ENCODE measurements at places on chromosomes 5 and 9. TPM values are rescaled to one million over a fixed set of nuclear protein-coding genes. Genes with fewer than 3 reads are reported as not detected.
A peak's percentile ranks its signal among the peaks of the same experiment; 100 is the strongest.

DNA sequence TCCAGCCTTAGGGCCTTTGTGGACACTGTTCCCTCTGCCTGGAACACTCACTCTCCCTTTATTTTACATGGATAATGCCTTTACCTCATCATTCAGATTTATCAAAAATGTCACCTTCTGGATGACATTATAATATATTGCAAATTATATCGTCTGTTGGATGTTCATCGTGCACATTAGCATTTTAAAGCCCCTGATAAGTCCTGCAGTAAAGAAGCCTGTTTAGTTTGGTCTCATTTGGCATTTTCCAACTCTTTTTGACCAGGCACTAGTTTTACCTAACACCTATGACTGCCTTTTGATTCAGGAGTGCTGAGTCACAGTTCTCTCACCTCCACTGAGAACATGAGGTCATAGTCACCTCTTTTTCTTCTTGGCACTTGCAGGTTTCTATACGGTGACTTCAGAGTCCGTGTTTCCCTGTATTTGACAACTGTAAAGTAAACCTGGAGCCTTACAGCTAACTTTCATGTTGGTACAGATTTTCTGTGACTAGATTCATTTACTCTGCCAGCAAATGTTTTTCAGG, 57.7 kb upstream of the STC2 start:
- no peak for DNase-seq

DNA sequence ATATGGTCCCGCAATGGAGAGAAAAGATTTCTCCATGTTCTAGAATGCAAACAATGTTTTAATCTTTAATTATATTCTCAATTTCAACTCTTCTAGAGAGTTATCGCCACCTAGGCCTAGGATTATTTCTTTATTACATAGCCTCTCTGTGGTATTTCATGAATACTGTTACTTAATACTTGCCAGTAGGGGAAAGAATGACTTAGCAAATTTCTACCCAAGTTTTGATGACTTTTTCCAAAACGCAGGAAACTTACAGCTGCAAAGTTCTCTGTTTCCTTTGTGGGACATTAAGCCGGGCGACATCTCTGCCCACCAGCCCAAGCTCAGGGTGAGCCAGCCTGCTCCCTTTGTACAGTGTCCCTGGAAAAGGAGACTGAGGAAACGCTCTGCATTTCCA, 73.8 kb downstream of the MED27 start:
- DNase-seq: no peak

DNA sequence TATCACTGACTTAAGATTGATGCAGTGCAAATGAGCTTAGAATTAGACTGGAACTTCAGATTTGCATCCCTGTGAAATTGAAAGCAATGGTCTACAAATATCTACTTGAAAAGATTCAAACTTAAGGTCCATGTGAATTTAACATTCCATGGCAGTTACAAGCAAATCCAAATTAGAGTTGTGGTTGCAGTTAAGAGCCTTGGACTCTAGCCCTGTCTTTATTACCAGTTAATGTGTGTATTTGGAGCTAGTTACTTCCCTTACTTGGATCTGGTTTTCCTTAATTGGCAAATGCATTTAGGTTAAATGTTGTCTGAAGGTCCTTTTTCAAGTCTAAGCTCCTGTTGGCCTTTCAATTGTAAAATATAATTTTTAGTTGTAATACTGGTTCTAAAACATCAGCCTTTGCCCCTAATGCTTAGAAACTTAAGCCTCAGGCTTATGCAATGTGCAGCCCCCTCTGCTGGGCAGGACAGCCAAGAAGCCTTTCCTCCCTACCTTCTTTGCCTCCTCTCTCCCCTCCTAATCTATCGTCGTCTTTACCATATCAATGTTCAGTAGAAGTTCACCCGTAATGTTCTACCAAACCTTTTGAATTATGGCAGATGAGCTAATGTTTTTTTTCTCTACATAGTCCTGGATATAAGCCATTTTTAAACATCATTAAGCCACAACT, 59.5 kb downstream of the ERMP1 start:
- peak; percentile 30 for DNase-seq

- no peak for DNase-seq
Measured at GRCh38 chr9:105881021-105881420, 186.7 kb downstream of the TMEM38B start.

- DNase-seq: no peak
Measured at GRCh38 chr9:100725371-100725770, 147.5 kb downstream of the CAVIN4 start.

- DNase-seq: no peak
Measured at GRCh38 chr5:36355516-36355915, 53.8 kb upstream of the RANBP3L start.

GRCh38 chr9:108234811-108235210, 621.0 kb downstream of the ACTL7B start:
- no peak for DNase-seq

- DNase-seq: no peak
Measured at GRCh38 chr5:131671409-131671808, 36.4 kb upstream of the RAPGEF6 start.

DNA sequence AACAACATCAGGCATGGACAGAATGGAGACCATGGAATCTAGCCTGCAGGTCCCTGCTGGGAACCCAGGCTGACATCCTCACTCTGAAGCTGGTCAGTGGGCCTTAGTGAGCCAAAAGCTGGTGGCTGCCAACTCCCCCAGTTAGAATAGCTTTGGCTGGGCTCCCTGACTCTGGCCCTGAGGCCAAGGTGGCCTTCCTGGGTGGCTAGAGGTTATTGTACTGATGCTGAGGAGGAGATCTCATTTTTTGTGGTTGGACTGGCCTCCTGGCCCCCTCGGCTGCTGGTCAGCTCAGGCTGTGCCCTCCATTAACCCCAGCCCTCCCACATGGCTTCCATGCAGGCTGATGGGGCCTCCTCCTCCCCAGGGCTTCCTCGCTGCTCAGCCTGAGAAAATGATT, 101.2 kb upstream of the PANK3 start:
- DNase-seq: no peak

DNA sequence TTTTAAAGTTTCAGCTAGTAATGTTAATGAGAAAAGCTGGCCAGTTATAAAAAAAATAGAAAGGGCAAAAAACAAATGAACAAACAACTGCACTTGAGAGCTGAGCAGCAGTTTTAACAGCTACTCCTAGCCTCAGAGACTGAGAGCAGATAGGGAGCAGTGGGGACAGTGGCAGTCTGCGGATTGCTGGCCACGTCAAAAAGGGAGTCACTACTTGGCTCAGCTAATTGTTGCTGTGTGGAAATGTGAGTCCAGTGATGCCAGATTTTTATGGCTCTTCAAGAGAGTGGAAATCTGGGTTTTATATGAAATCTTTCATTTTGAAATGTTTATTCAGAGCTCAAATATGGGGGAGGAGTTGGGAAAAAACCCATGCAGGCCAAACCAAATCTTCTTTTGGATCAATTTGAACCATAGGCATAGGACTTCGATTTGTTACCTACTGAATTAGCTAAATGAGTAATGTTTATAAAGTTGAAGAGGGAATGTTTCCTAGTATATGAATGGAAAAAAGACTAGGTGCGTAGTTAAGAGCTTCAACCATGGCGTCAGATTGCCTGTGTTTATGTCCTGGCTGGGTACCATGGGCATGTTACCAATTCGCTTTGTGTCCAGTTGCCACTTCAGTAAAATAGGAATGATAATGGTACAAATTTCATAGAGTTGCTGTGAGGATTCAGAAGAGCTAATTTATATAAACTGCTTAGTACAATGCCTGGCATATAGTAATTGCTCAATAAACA, 102.1 kb downstream of the PAM start:
- DNase-seq: no peak

DNA sequence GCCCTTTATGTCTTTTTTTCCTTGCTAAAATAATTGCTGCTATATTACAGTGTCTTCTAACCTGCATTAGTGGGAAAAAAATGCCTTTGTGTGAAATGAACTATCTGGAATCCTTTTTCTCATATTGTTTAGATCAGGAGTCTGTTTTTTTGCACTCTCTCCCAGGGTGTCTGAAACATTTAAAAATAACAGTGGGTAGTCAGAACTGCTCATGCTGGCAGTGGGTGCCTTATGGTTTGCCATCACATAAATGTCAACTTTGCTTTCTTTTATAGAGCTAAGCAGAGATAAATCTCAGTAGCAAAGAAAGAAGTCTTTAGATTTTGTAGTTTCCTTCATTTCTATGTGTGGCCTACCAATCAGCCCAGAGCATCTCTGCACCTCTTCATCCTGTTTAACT, 347.8 kb upstream of the RGMB start:
- DNase-seq: no peak

DNA sequence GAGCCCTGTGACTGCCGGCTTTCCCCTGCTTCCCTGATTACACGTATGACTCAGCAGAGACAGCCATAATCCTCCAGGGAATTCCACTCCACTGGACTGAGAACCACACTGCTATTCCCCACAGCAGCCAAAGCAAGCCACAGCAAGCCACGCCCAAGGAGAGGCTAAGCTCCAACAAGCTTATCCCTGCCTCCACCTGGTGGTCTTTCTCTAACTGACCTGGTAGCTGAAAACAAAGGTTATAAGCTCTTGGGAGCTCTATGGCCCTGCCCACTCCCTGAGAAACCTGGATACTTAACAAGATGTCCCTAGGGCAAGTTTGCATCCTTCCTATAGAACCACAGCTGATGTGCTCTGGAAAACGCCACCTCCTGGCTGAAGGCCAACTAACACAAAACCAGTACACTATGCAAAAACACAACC, 613.7 kb upstream of the CDH18 start:
- no peak for DNase-seq

- DNase-seq: no peak
Measured at GRCh38 chr5:176959051-176959450, 47.5 kb downstream of the UIMC1 start.

GRCh38 chr5:137209232-137209809, 289.8 kb downstream of the SPOCK1 start:
- no peak for DNase-seq

DNA sequence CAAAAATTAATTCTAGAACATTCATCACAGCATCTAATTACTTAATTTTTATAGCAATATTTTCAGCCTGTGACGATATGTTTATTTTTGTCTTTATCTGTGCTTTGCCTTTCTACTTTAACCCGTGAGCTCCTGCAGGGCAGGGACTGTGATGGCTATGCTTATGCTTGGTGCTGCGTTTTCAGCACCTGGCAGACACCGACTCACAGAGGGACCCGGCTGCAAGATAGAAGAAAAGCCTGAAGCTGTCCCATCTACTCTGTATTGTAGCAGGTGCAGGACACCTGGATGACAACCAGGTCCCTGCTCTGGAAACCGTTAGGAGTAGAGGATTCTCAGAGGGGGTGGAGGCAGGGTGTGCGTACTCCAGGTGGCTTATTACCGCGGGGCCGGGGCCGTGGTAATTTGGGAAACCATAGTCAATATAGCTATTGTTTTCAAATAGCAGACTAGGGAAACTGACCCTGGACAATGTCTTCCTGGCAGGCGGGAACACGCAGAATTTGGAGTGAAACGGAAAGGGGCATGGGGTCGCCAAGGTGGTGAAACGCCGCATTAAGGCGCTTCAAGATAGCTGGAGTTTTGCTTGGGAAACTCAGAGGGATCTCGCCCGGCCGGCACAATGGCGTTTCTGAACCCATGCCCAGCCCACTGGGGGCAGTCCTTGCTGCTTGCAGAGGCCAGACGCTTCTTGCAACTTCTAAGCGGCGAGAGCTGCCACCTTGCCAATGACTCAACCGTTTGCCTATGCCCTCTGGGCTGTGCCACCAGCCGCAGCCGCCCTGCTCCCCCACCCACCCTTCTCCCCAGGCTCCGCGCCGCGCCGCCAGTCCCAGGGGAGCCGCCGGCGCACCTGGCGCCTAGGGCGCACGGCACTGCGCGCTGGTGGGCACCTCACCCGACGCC, 140.1 kb upstream of the PALM2AKAP2 start:
- no peak for DNase-seq

- no peak for DNase-seq
Measured at GRCh38 chr5:127513408-127513970, 4.0 kb upstream of the PRRC1 start.

DNA sequence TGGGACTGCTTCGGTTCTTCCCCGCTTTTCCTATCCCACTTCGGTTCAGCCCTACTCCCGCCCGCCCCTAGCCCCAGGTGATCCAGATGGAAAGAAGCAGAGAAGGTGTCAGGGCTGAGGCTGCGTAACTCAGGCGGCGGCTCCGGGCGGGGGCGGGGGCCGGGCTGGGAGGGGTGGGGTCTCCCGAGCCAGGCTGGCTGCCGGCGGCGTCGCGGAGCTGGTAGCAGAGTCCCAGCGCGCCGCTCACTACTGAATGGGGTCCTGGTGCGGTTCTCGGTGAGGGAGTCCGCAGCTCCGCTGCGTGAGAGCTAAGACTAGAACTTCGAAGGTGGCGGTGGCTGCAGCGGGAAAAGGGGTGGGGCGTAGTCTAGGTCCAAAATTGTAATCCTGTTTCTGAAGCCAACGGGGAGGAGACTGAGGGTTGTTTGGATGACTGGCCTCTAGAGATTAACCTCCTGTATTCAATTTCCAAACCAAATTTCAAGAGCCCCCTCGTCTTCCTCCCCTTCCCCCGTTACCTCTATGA, 1.4 kb downstream of the PRR16 start:
- peak; percentile 3 for DNase-seq

GRCh38 chr9:130549093-130549735, 30.2 kb upstream of the FUBP3 start:
- no peak for DNase-seq

DNA sequence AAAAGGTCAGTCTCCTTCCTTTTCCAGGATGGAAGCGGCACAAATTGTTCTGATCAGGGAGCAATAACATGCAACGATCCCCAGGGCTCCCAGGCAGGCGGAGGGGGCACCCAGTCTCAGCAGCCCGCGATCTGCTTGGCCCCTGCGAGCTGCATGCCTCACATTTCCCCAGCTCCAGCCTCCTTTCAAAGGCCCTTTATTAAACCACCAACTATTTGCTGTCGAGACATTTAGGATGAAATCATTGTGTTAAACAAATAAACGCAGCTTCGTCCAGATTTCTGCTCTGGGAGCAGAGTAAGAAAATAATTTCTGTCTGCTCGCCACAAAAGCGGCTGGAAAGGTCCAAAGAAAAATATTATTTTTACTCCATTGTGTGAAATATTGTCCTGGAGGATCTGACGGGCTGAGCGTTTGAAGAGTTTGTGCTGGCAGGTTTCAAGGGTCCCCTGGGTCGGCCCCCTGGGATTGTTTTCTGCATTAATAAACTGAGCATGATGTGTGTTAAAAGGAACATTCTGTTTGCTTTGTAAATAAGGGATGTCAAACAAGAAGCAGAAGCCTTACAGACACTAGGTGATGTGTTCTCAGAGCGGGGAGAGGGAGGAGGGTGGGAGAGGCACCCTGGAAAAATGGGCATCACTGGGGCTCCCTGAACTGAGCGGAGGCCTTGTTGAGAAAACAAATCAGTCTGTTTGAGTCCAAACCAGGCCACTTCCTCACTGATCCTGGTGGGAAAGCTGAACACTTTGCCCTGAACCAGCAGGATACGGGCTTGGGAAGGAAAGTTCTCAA, 110.1 kb downstream of the FOXD1 start:
- DNase-seq: no peak

GRCh38 chr5:155455791-155456514, 442.4 kb downstream of the KIF4B start:
- DNase-seq: no peak

The STKLD1 gene
- 0.35 TPM for total RNA-seq

The IL31RA gene
- total RNA-seq: 0.31 TPM

The HCN1 gene
- not detected for total RNA-seq

The CYSTM1 gene
- total RNA-seq: 25.1 TPM

The TMEM232 gene
- total RNA-seq: 0.86 TPM

The INSL6 gene
- not detected for total RNA-seq

The SLC1A3 gene
- 0.86 TPM for total RNA-seq

The SPATA6L gene
- total RNA-seq: 1.4 TPM

The GRIA1 gene
- not detected for total RNA-seq

The PCDHGA5 gene
- 0.05 TPM for total RNA-seq

The ASPN gene
- total RNA-seq: not detected

Data from activated naive CD4-positive, alpha-beta T cell treated with anti-CD3 and anti-CD28 coated beads for 36 hours (primary cell).